CD4-positive, alpha-beta T cell treated with Interleukin-6 at 100 ng/mL for 8 hours (primary cell): ENCODE measurements at places on chromosomes 6 and 20.

DNA sequence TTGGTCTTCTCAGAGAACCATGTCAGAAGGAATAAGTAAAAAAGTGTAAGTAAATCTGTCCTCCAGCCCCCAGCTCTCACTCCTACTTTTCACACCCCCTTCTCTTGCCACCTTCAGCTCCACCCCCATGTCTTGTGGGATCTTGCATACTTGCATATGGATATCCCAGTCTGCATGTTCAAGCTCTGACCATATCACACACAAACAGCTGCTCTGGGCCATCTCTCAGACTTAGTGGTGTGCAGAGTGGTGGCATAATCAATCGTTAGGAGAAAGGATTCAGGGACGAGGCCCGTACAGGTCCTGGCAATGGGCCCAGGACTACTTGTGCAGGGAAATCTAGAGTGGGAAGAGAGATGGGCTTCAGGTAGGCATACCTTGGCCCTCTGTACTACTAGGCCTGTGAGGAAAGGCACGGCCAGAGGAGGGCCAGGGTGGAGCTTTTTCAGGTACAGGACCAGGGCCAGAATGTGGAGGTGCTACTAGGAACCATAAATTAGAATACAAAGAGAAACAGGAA lies 112.0 kb upstream of the SGK1 start:
- DNase-seq: no peak

GRCh38 chr20:19368351-19368750 lies 155.9 kb downstream of the SLC24A3 start:
- DNase-seq: no peak

DNA sequence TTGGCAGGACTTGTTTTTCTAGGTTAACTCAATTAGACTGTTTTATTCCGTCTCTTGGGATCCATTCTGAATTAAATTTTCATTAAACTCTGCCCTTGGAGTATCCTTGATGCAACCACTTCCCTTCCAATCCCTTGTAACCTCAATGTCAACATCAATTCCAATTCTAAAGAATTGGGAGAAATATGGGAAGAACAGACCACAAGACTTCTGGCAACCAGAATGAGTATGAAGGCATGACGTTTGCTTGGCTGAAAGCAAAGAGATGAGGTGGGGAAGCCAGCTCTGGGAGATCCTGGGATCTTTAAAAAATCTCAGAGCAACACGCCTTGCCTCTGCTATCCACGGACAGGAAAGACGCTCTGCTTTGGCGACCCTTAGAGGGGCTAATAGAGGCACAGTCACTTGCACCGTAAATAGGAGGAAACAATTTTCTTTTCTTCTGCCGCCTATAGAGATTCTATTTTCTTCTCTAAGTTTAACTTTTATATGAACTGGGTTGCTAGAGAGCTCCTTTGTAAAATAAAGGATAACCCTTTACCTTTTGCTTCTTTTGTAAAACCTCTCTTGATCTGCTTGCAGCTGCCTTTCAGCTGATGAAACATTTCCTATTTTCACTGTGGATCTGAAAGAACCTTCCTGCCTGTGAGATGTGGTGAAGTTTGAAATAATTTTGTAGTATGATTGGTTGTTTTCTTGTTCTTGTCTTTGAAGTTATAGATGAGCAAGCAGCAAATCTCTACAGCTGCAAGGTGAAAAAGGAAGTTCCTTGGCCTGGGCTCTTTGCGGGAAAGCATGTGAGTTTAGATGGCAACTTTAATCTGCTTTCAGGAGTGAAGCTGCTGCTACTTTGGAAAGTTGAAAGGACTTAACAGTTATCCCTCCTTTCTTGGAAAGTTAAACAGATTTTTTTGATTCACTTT lies at the start of gene ASIP:
Gene ASIP (plus strand): TSS at position 731 of the 923 bp plus-strand sequence. CDS start 18,952 bp downstream, outside the sequence.
- peak; percentile 23 for DNase-seq

- DNase-seq: no peak
Measured at GRCh38 chr6:47428288-47428687, 49.3 kb upstream of the CD2AP start.

- DNase-seq: no peak
Measured at GRCh38 chr6:998551-998950, 305.6 kb upstream of the EXOC2 start.

DNA sequence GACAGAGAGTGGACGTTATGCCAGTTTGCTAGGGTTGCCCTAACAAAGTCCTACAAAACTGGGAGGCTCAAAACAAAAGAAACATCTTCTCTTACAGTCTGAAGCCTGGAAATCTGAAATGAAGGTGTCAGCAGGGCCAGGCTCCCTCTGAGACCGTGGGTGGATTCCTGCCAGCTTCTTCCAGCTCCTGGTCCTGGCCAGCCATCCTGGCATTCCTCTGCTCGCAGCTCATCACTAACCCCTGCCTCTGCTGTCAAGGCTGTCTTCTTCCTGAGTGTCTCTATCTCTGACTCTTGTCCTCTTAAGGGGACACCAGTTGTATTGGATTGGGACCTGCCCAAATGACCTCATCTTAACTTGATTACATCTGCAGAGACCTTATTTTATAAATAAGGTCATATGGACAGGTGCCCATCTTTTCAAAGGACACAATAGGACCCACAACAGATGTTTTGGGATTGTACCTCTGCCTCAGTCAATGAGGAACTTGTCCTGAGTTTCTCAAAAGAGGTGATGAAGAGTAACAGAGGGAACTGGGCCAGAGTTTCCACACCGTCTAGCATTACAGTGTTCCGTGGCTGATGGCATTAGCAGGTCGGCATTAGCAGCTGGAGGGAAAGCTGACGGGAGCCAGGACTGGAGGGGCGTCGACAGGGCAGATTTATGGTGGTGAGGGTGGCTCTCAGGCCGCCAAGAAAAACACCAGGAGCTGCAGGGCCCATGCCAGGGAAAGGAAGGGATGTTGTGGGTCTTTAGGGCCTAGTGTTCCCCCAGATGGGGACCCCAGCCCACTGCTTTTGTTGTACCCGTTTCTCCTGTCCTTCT lies 157.3 kb downstream of the TBXT start:
- DNase-seq: no peak

- no peak for DNase-seq
Measured at GRCh38 chr6:147909640-147910039, 401.1 kb downstream of the SAMD5 start.

GRCh38 chr6:96795481-96795880 lies 41.8 kb downstream of the GPR63 start:
- no peak for DNase-seq

GRCh38 chr6:139337830-139338229 lies 36.6 kb downstream of the CITED2 start:
- no peak for DNase-seq

- peak; percentile 6 for DNase-seq
Measured at GRCh38 chr6:2209226-2209809, 36.1 kb downstream of the GMDS start.

DNA sequence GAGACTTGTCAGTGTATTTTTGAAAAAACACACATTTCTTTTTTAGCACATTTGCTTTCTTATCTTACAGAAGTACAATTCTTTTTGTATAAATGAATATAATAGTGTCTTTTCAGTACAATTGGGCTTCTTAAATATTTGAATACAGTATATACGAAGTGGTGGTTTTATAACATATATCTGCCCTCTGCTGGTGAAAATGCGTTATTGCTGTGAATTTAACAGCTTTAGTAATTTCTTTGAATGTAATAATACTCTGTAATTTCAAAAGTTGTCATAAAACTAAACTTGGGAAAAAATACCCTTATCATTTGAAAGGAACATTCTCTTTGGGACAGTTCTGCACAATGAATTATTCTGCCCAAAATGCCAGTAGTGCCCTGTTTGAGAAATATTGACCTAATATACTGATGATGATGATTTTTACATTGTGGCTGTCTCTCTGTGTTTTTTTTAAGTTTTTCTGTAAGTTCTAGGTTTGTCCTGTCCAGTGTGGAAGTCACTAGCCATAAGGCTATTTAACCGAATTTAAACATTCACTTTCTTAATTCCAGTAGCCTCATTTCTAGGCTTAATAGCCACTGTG lies 19.0 kb downstream of the SMAP1 start:
- DNase-seq: peak; percentile 38

DNA sequence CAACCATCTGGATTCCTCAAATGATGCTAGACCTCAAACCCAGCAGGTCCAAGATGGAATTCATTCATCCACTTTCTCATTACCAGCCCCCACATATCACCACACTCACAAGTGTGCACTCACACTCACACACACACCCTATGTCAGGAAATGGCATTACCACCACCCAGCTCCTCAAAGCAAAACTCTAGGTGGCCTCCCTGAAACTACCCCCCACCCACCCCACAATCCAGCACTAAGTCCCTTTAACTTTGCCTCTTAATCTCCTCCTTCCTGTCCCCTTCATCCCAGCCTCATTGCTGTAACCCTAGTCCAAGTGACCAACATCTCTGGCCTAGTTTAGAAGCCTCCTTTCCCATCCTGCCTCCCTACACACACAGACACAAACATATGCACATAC lies 109.4 kb downstream of the TNFAIP3 start:
- no peak for DNase-seq

DNA sequence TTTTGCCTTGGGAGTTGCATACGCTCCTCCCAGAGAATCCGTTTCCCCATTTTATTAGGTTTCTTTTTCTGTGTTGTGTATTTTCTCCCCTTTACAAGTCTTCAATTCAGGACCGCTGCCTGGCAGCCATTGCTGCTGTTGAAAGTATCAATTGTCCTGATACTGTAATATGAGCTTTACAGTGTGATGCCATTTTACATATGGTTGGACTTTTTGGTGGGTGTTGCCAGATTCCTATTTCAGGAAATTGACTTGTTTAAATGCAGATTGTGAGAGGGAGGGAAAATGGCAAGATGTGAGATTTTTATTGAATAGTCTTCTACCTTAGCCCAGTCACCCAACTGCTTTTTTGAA lies 1.2 kb downstream of the PANK2 start:
- no peak for DNase-seq

DNA sequence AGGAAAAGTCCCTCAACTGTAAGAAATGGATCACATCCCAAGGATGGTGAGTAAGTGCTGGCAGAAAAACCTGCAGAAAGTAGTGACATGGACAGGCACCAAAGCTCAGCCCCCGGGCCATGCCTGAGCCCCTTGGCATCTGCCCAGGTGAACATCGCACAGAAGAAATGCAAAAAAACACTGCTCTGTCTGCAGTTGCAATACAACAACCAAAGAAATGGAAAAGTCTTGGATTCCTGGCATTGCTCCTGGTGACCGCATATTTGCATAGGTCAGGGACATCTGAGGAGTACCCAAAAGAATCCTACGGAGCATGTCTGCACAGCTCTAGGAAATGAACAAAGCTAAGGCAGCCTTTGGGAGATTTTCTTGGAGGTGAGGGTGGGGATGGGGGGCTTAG lies 63.1 kb upstream of the PTPRT start:
- no peak for DNase-seq

- DNase-seq: no peak
Measured at GRCh38 chr20:47995661-47996060, 210.4 kb upstream of the SULF2 start.

- DNase-seq: no peak
Measured at GRCh38 chr6:36721369-36722140, 23.9 kb downstream of the RAB44 start.

GRCh38 chr6:103326760-103327757 lies 1532.7 kb downstream of the HACE1 start:
- DNase-seq: no peak

- peak; percentile 5 for DNase-seq
Measured at GRCh38 chr20:10671221-10671918, 2.4 kb downstream of the JAG1 start.

- no peak for DNase-seq
Measured at GRCh38 chr20:34040300-34040995, 46.7 kb downstream of the RALY start.

DNA sequence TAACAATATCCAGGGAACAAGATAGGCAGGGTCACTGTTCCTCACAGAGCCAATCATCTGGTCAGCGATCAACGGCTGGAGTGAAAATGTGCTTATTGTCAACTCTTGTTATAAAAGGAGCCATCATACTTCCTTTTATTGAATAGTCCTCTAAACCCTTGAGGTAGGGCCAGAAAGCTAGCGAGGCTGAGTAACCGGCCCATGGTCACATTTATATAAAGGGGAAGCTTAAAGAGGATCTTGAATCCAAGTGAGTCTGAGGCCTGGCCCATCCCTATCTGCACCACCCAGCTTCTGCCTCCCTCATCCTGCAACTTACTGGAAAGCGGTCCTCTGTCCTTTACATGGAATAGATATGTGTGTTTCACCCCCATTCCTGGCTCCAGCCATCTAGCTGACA lies 9.5 kb downstream of the PHACTR3 start:
- DNase-seq: no peak

DNA sequence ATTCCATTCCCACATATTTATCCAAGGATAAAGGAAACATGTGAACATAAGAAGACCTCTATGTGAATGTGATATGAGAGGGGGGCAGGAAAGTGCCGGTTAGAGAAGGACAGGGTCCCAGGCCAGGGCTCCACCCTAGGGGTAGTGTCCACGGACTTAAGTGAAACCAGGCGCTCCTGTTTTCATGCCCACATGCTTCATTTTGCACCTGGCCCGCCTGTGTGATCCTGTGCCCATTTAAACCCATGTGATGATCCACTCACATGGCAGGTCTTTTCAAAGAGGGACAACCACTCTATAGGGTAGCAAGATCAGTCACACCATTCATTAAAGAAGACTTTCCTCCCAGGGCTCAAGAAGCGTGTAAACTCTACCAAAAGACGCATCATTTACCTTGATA lies 865.3 kb upstream of the GJE1 start:
- no peak for DNase-seq
